ENCODE measurements at places on chromosomes 4 and X.

- DNase-seq = no peak
These were observed 56.1 kb upstream of the CCDC149 start for GRCh38 chr4:24968992-24969391.

DNA sequence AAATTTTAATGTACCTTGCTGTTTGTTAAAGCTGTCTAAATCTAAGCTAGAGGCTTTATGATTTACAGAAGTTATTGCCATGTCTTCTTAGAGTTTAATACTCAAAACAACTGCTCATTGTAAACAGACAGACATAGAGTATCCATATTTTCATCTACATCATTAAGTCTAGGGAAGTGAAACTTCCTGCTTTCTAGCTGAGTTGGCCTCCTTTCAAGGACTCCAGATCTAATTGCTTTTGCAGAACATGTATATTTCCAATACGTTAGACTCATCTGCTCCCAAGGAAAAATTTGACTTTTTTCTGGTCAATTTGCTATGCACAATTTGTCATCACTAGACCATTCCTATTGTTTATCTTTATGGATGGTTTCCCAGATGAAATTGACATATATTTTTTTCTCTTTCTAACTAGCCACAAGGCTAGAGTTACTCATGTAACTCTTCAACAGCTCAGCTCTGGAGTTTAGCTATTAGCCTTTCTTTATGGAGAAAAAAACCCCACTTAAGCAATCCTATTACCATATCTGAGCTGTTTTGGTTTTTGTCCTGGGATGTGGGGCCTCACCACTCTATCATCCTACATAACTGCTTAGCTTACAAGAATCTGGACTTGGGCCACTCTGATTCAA lies 122.9 kb downstream of the PPA2 start:
- no peak for DNase-seq

DNA sequence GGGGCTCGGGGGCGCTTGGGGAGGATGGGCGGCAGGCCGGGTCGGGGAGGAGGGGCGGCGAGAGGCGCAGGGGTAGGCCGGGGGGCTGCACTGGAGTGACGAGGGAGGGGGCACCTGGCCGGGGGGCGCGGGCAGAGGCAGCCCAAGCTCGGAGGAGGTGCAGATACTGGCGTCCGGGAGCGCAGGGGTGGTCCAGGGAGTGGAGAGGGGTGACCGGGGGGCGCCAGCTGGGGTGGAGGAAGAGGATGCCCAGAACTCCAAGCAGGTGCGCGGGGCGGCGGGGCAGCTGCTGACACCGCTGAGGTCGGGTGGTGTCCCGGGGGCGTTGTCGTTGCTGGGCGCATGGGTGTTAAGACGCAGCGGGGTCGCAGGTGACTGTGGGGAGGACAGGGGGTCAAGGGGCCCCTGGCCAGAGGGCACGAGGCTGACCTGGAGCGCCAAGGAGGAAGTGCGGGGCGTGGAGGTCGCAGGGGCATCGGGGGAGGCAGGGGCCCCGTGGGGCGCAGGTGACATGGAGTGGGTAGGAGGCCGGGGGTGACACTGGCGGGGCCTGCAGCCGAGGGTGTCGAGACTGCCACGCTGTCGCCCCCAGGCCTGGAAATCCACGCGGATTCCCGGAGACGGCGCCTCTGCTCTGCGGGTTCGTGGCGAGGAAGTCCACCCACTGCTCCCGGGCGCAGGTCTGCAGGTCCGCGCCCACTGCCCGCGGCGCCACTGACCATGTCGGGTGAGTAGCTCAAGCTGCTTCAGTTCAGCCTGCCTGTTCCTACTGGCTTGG lies 928 bp downstream of the GYG2 start:
- no peak for DNase-seq

- DNase-seq = no peak
These were observed 10.7 kb upstream of the BCLAF3 start for GRCh38 chrX:20001588-20001987.

DNA sequence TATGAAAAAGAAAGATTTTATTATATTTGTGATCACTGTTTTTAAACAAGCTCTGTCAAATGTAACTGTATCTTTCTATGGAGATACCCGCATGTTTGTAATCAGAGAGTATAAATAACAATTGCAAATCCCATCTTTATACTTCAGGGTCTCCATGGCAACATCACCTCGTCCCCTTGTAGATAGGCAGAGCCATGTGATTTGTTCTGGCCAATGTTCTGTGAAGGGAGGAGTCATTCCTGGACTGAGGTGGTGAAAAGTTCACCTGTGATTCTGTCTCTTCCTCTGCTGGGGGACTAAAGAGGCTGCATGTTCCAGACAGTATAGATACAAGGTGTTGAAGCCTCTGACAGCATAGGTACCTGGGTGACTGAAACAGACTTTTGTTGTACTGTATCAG lies 45.6 kb upstream of the MED14 start:
- DNase-seq = no peak

- DNase-seq = no peak
These were observed 85.5 kb downstream of the BMPR1B start for GRCh38 chr4:94843216-94843615.

- DNase-seq = no peak
These were observed 738.0 kb upstream of the AADAT start for GRCh38 chr4:170827562-170828274.

- no peak for DNase-seq
These were observed 205.9 kb downstream of the RAPGEF2 start for GRCh38 chr4:159308566-159309340.

- no peak for DNase-seq
These were observed at the start of gene UBL4A for GRCh38 chrX:154486396-154487207. TSS of gene UBL4A (minus strand) at chrX:154486615. CDS start at chrX:154486584, 31 bp downstream.

- DNase-seq = no peak
These were observed 207.6 kb upstream of the SLITRK2 start for GRCh38 chrX:145609951-145610511.

- DNase-seq = no peak
These were observed 273.9 kb downstream of the AFF2 start for GRCh38 chrX:148774276-148774675.

- no peak for DNase-seq
These were observed 44.9 kb downstream of the JADE1 start for GRCh38 chr4:128854433-128854832.

DNA sequence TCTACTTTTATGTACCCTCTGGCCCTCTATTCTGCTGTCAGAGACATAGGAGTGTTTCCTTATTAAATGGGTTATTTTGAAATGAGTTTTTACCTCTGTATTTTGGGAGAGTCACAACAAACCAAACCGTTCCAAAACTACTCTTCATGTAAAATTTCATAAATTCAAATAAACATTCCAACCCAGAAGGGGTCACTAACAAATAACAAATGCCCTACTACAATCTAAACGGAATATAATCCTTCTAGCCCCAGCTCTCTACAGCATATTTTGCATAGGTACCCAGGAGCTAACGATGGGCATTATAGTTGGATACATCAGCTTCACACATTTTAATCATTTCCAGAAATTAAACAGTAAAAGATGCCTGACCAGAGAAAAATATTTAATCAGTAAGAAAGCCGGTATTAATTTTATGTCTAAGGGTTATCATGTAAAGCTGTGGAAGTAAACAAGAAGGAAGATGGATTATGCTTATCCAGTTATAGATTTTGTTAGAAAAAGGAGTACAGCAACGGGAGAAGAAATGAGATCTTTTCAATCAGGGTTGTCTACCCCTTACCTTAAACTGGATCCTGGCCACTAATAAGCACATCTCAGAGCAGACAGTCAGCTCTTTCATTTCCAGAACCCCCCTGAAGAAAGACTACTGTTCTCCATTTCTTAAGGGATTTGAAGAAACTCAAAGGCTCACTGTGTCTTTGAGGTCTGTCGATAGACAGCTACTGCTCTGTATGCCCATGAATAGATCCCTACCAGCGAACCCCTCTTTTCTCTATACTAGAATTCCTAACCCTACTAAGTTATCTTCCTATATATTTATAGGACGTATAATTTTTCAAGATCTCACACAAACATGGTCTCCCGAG lies 1.2 kb downstream of the UGDH start:
- no peak for DNase-seq

- no peak for DNase-seq
These were observed 173.9 kb downstream of the COL25A1 start for GRCh38 chr4:109128589-109128988.

GRCh38 chrX:20421697-20422096 lies 155.0 kb upstream of the RPS6KA3 start:
- no peak for DNase-seq

- DNase-seq = no peak
These were observed 571.5 kb upstream of the TENM3 start for GRCh38 chr4:181671672-181672071.

DNA sequence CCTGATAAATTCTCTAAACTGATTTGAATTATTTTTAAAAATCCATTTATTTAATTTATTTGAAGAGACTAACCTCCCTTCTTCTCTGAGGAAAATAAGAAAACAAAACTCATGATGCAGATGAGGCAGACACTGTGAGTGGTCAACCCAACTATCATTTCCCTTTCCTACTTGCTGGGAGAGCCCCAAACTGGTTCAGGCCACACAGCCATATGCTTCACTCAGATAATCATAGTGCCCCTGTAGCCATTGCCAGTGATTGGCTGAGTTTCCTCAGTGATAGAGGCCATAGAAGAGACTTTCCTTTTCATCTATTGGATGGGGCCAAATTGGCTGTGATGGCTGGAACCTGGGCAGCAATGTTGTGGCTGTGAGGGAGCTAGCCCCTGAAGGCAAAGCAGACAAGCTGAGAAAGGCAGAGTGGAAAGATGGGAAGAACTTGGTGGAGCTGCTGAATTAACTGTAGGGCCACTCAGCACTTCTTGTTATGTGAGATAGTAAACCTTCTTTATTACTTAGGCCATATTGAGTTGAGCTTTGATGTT lies 49.8 kb downstream of the RAB33B start:
- DNase-seq = no peak

DNA sequence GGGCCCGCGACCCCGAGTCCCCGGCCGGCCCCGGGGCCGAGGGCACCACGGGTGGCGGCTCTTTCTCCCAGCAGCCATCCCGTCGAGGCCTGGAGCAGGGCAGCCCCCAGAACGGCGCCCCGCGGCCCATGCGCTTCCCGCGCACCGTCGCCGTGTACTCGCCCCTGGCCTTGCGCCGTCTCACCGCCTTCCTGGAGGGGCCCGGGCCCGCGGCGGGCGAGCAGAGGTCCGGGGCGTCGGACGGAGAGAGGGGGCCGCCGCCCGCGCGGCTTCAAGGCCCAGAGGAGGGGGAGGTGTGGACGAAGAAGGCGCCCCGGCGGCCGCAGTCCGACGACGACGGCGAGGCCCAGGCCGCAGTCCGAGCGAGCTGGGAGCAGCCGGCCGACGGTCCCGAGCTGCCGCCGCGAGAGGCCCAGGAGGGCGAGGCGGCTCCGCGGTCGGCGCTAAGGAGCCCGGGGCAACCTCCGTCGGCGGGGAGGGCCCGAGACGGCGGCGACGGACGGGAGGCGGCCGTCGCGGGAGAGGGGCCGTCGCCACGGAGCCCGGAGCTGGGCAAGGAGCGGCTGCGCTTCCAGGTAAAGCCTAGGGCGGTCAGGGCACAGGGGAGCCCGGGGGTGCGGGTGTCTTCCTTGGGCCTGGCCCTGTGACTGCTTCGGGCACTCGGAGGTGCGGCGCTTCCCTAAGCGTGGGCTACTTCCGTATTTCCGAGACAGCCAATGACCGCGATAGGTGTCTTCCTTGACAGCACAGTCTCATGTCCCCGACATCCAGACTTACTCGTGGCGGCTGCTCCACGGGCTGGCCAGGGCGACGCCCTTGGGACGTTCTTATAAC lies 845 bp downstream of the ZAR1 start:
- no peak for DNase-seq

DNA sequence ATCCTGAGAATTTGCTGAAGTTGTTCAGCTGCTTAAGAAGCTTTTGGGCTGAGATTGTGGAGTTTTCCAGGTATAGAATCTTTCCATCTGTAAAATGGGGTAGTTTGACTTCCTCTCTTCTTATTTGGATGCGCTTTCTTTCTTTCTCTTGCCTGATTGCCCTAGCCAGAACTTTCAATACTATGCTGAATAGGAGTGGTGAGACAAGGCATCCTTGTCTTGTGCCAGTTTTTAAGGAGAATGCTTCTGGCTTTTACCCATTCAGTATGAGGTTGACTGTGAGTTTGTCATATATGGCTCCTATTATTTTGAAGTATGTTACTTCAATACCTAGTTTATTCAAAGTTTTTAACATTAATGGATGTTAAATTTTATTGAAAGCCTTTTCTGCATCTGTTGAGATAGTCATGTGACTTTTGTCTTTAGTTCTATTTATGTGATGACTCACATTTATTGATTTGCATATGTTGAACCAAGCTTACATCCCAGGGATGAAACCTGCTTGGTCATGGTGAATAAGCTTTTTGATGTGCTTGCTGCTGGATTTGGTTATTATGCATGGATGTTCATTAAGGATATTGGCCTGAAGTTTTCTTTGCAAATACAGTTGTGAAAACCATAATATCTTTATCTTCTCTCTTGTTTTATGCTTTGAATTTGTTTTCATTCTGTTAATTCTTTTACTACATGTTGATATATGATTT lies 573.8 kb upstream of the NDST4 start:
- DNase-seq = no peak

GRCh38 chr4:173538909-173539445 lies 8.9 kb upstream of the HAND2 start:
- DNase-seq = no peak

GRCh38 chr4:175770555-175770954 lies 41.5 kb downstream of the GPM6A start:
- no peak for DNase-seq

DNA sequence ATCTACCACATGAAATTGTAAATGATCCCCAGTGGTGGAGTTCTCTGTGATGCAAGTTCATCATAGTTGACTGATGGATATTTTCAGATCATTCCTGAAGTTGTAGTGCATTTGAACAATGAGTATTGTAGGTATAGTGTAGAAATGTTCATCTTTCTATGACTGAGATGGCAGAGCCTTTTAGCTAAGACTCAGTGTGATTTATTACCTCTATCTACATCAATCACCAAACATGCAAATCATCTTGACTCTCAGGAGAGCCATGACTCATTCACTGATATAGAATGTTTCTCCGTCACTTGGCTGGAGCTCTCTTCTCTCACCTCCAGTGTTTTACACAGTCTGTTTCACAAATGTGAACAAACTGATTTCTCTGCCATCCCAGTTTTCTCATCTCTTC lies 392.6 kb downstream of the IL1RAPL1 start:
- no peak for DNase-seq

GRCh38 chrX:153338836-153339235 lies 4.9 kb downstream of the ZNF275 start:
- DNase-seq = no peak

DNA sequence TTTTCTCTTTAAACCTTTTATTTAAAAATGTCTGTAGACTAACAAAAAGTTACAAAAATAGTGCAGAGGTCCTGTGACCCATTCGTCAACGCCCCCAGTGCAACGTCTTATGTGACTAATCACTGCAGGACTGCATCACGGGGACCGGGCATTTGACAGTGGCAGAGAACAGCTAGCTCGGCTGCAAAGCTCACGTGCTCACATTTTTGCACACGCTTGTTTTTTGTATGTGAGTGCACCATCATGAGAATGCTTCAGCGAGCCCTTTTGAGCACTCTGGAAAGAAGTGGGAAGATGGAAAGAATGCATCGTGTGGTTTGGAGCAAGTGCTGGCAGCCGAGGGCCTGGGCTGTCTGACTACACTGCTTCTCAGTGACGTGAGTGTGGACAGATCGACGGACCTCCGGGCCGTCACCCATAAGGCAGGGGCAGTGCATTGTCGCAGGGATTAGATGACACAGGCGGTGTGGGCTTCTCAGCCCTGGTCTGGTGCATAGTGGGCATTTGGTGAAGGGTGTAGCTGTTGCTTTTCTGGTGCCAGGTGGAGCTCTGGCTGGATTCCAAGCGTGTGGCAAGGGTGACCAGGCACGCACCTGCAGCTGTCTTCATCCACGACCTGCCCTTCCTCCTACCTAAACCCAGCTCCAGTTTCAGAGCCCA lies 17.7 kb downstream of the SPON2 start:
- DNase-seq = no peak

- no peak for DNase-seq
These were observed 591.7 kb downstream of the CCSER1 start for GRCh38 chr4:90718931-90719330.

Data from T1000 (cell line).